ENCODE measurements at places on chromosomes 7 and 10.

DNA sequence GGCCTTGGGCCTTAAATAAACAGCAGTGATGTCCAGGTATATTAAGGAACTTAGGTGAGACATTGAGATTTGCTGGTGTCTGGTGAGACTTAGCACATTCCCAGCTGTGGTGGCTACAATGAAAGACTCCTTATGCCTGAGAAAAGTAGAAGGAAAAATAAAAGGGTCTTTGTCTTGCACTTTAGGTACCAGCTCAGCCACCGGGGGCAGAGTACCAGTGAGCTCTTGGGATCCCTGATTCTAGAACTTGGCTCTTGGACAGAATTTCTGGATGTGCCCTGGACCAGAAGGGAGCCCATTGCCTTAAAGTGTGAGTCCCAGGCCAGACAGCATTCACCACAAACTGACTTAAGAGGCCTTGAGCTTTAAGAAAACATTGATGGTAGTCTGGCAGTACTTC, 1038.7 kb downstream of the SORCS3 start:
- DNase-seq = no peak

- DNase-seq = no peak
Measured at GRCh38 chr7:33909755-33910154, 4.4 kb downstream of the BMPER start.

DNA sequence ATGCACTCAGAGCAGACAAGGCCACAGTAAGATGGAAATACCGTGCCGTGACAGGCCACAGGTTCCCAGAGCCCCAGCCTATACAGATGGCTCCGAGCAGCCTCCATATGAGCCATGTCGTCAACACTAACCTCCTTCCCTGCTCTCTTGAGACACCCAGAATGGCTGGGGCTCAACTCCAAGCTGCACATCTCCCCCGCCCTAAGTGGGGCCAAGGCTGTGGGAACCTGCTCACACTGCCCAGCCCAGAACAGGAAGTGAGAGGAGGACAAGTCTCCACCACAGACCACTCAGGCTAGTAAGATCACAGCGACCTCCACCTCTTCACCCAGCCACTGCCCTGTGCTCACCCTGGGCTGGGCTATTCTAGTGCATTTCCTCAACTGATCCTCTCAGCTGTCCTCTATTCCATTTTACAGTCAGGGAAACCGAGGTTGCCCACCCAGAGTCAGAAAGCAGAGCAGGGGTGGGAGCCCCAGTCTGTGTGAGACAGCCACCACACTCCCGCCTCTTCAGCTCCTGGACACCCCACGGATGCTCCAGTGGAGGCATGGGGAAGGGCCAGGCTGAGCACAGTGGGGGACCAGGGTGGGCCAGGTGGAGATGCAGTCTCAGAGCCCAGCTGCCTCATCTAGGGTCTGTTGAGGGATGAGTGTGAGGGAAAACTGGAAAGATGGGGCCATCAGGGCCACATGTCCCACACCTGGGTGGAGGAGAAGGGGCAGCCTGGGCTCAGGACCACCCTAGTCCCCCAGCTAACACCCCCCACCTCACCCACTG, 11.6 kb downstream of the GRID1 start:
- DNase-seq = peak; percentile 62

DNA sequence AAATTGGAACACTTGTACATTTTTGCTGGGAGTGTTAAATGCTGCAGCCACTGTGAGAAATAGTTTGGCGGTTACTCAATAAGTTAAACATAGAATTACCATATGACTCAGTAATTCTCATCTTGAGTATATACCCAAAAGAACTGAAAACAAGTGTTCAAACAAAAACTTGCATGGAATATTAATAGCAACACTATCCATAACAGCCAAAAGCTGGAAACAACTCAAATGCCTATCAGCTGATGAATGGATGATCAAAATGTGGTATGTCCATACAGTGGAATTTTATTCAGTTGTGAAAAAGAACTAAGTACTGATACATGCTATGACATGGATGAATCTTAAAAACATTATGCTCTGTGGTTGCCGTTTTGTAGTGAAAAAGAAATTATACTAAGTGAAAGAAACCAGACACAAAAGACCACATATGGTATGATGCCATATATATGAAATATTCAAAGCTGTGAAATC, 63.0 kb upstream of the SP4 start:
- DNase-seq = no peak

GRCh38 chr10:61187601-61188000, 243.6 kb upstream of the RHOBTB1 start:
- DNase-seq = no peak

DNA sequence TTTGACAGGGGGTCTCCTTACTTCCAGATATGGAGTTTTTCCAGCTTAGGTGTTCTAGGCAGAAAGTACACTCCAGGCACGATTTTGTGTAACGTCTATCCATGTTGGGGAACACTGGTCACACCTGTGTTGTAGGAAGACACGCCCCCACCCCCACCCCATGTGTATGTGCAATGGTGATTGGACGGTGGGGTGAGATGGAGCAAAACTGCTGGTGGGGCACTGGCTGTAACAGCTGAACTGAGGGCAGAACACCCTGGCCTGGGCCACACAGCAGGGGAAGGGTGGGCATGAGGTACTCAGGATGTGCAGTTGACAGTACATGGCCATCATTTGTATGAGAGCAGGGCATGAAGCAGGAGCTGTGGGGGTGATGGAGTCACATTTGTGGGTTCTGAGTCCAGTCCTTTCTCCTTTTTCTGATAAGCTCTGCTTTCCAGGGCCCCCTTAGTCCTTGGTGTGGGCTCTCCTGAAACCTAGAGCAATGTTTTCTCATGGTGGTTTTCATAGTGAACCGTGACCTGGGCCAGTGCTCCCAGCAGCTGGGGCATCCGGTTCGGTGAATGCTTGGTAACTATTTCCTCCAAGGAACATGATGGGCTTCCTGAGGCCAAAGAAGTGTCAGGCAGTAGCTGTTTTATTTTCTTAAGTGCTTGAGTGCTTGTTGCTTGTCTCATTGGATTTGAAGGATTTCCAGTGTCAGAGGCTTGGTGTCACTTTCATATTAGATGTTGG, 63.4 kb upstream of the AQP1 start:
- no peak for DNase-seq

- no peak for DNase-seq
Measured at GRCh38 chr7:73742338-73742752, 3.7 kb upstream of the ABHD11 start.

DNA sequence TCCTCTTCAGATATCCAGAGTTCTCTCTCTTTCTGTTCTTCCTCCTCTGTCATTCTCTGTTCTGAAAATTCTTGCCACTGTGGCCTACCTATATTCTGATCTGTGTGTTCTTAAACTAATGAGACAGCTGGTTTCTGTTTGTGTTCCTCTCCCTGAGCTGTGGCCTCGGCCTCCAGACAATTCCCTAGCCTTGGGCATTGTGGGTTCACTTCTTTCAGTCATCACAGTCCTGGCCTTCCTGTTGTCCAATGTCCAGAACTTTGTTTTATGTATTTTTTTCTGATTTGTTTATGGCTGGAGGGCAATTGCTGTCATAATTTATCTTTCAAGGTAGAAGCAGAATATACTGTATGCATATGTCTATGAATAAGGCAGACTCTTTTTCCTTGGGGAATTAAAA, 173.2 kb upstream of the MTPN start:
- no peak for DNase-seq

GRCh38 chr7:36192053-36192824, 39.2 kb downstream of the EEPD1 start:
- DNase-seq = peak; percentile 96

GRCh38 chr10:109838592-109839244, 84.6 kb downstream of the XPNPEP1 start:
- no peak for DNase-seq

DNA sequence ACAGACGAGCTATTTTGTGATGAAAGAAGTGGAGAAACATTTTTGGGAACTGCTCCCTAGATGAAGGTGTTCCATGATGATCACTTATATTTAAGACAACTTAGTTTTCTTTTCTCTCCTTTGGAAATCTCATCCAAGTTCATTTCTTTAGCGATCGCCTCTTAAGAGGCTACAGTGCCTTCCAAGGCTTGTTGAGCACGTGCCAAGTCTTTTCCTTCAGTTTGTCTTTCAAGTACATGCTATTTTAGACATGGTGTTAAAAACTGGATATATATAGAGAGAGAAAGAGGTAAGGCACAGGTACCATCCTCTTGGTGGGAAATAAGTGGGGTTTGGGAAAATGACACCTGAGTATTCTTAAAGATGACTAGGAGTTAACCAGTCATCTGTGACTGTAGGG, 2.7 kb downstream of the ADK start:
- no peak for DNase-seq

DNA sequence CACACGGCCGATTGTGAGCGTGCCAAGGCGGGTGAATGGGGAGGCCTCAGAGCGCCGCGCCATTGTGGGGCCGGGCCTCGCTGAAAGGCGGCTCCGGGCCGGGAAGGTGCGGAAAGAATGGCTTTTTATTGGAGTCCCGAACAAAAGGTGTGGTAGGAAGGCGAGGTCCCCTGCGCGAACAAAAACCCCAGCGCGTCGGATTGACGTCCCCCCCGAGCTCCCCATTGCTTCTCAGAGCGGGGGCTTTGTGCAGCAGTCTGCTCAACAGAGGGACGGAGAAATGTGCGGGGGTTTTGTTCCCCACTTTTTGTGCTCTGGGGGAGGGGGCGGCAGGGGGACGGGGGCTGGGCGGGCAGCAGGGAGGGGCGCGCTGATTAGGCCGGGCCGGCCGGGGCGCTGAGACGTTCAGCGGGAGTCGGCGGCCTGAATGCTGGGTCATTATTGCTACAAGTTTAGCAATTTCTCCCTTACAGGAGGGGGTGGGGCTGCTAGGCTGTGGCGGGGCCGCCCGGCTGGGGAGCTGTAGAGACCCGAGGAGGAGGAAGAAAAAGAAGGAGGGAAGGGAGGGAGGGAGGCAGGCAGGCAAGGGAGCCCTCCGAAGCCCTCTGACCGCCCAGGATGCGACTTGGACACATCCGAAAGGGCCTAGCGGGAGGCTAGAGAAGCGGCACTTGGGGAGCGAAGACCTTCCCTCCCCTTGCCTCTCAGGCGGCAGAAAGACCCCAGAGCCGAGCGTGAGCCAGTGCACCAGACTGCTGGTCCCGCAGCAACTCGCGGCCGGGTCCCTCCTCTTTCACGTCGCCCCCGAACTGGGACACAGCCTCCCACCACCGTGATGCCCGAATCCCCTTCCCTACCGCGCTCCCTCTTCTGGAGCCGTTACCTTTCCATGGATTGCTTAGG, 4.6 kb downstream of the NKX2-3 start:
- no peak for DNase-seq

DNA sequence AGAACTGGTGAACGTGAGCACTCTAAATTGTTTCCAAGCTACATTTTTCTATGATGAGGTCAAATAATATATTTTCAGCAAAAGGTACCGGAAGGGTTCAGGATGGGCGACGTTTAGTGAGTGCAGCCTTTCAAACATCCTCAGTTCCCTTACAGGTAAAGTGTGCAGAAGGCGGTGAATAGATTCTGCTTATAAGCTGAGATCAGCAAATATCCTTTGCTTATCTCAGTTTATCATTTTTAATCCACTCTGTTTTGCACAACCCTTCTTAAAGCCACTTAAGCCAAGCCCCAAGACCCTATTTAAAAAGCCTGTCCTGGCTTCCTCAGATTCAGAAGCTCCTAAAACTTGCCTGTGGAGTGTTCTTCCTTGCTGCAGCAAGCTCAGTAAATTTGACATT, 103.1 kb upstream of the DGKB start:
- no peak for DNase-seq

GRCh38 chr7:131103997-131104396, 223.7 kb upstream of the MKLN1 start:
- DNase-seq = peak; percentile 50

- DNase-seq = no peak
Measured at GRCh38 chr10:85659331-85659730, 707.3 kb downstream of the GRID1 start.

DNA sequence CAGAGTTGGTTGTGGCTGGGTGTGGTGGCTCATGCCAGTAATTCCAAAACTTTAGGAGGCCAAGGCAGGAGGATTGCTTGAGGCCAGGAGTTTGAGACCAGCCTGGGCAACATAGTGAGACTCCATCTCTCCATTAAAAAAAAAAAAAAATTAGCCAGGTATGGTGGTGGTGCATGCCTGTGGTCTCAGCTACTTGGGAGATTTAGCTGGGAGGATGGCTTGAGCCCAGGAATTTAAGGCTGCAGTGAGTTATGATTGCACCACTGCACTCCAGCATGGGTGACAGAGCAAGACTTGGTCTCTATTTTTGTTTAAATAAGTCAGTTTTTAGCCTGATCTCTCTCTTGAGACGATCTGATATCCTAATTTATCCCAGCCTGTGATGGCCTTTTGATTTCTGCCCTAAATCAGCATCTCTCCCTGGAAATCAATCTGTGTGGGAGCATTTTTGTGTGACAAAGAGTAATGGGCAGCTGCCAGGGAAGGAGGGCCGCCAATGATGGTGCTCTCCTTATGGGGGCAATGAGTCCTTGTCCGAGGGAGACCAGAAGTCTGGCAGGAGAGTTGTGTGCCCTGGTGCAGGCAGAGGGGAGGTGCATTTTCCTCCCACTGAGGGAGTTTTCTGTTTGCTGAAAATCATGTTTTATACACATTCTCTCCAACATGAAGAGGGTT, 111.0 kb downstream of the NRP1 start:
- no peak for DNase-seq

- no peak for DNase-seq
Measured at GRCh38 chr10:98388101-98388655, 26.8 kb downstream of the PYROXD2 start.

DNA sequence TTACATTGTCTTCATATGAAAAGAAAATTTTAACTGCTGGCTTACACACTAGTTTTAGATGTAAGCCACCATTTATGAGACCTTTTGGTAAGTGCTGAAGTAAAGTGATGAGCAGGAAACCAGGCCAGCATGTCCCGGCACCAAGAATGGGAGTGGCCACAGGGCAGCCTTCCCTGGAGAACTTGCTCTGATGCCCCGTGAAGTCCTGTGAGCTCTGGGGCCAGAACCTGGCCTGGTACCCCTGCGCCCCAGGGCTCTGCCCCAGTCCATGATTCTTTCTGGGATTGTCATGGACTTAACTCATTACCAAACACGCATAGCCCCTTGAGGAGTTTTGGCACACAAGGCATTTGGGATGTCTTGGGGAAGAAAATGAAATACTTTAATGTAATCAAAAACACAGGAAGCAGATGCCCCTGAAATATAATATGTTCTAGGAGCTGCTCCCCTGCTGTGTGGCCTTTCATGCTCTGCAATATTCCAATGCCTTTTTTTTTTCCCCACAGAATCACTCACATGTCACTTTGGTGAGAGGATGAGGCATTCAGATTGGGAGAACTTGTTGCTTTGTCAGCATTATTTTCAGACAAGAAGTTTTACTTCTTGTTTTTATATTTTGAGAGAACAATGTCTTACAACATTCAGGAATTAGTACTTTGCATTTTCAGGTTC, 53.1 kb upstream of the CXCL12 start:
- DNase-seq = no peak

GRCh38 chr10:28111712-28112111, 112.8 kb upstream of the ODAD2 start:
- DNase-seq = no peak

- no peak for DNase-seq
Measured at GRCh38 chr7:86913709-86914108, 145.7 kb downstream of the ELAPOR2 start.
